ENCODE measurements at places on chromosomes 16 and 17.
A peak's percentile ranks its signal among the peaks of the same experiment; 100 is the strongest.

DNA sequence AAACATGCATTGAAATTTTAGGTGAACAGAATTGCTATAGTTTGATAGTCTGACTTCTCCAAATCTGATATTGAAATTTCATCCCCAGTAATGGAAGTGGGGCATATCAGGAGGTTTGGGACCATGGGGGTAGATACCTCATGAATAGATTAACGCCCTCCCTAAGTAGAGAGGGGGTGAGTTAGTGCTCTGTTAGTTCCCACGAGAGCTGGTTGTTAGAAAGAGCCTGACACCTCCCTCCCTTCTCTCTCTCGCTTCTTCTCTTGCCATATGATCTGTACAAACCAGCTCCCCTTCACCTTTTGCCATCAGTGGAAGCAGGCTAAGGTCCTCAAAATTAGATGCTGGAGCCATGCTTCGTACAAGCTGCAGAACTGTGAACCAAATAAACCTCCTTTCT, 78.8 kb downstream of the BRIP1 start:
- no peak for DNase-seq

DNA sequence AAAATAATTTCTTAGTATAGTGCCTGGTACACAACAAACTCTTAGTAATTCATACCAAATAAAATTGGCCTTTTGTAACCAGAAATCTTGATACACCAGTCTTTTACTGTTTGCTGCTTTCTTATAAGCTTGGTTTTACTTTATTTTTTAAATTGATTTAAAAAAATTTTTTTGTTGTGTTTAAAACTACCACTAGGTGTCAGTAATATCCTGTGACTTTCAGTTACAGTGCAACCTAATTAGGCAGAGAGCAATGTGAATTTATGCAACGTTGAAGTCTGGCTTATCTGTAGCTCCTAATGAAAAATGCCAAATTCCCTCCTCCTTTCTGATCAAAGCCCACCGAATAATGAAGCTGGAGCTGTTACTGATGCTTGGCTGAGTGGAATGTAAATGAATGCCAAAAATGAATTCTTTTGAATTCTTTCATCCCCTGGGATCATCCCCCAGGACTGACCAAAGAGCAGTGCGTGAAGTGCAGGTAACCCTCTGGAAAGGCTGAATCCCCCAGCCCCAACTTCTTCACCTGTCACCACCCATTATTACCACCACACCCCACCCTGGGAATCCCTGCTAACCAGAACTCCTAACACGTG, 3.8 kb downstream of the ERCC4 start:
- peak; percentile 22 for DNase-seq

DNA sequence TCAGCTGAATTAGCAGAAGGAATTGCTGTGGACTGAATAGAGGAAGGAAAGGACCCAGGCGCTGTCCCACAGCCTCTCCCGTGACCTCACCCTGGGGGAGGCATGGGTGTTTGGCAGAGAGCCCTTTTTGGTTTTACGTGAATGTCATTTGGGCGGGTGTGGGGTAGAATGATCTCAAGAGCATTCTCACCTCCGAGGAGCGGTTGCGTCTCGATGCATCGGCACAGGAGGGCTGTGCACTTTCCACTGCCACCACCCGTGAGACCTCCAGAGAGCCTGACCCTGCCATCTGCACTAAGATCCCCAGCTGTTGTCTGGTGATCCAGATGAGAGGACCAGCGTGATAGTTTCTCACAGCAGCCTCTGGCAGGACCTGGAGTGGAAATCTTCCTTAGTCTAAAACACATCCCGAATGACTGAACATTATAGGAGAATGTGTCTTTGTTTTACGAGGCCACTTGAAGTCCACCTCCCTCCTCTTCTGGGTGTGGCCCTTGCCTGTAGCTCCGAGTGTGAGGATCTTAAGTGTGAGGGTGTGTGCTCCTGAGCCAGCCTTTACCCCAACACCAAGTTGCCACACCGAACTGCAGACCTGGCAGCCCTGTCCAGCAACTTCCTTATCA, 29.3 kb downstream of the FOXK2 start:
- DNase-seq, result no peak

GRCh38 chr17:42322382-42323267, 34.3 kb downstream of the STAT5A start:
- peak; percentile 28 for DNase-seq

GRCh38 chr17:70318051-70318450, 148.7 kb downstream of the KCNJ2 start:
- DNase-seq, result no peak

DNA sequence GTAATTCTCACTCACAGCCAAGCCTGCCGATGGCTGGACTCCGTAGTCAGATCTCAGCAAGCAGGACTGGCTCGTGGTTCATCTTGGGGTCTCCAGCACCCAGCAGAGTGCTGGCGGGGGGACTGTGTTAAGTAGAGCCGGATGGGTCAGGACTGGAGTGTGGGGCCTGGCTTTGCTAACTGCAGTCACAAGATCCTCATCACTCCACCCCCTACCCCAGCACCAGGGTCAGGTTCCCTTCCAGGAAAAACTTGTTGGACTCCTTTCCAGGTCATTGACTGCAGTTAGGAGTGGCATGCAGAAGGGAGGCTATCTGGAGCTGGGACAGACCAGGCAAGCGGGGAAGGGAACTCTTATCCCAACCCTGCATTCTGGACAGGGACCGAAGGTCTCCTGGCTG, 6.0 kb downstream of the CIITA start:
- DNase-seq, result no peak

- DNase-seq, result no peak
Observed at GRCh38 chr16:89890200-89890599, 16.8 kb downstream of the TCF25 start.

DNA sequence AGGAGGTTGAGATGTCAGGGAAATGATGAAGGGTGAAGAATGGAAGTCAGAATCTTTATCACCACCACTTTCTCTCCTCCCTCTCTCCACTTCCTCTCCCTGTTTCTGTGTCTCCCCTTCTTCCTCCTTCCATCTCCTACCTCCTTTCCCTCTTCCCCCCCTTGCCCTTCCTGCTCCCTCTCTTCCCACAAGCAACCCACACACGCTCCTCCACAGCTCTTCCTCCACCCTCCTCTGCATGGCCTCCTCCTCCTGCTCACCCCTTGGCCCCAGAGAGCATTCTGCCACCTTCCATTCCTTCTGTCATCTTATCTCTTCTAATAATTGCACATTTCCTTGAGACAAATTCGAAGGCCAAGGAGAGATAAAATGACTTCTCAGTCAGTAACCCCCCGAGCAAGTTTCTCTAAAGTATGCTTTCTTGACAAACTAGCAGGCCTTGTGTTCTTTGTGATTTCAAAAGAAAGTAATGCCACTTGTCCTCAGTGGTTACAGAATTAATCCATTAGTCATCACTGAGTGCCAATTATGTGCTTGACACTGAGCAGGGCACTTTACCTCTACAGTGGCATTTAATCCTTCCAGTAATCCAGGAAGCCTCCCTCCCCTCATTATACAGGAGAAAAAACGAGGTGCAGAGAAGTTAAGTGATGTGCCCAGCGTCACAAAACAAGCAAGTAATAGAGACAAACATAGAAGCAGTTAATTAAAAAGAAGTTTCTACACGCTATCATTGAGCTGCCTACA, 72.3 kb upstream of the CCL1 start:
- no peak for DNase-seq

DNA sequence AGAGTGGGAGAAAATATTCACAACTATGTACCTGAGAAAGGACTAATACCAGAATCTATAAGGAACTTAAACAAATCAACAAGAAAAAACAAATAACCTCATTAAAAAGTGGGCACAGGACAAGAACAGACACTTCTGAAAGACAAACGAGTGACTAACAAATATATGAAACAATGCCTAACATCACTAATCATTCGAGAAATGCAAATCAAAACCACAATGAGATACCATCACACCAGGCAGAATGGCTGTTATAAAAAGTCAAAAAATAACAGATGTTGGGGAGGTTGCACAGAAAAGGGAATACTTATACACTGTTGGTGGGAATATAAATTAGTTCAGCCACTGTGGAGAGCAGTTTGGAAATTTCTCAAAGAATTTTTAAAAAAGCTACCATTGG, 83.5 kb upstream of the WSCD1 start:
- DNase-seq, result no peak

- DNase-seq, result no peak
Observed at GRCh38 chr17:55726440-55726839, 3.8 kb upstream of the TMEM100 start.

- no peak for DNase-seq
Observed at GRCh38 chr17:19800571-19800970, 52.5 kb upstream of the ALDH3A1 start.

GRCh38 chr16:35744084-35744483, 2284.7 kb downstream of the TP53TG3F start:
- no peak for DNase-seq

DNA sequence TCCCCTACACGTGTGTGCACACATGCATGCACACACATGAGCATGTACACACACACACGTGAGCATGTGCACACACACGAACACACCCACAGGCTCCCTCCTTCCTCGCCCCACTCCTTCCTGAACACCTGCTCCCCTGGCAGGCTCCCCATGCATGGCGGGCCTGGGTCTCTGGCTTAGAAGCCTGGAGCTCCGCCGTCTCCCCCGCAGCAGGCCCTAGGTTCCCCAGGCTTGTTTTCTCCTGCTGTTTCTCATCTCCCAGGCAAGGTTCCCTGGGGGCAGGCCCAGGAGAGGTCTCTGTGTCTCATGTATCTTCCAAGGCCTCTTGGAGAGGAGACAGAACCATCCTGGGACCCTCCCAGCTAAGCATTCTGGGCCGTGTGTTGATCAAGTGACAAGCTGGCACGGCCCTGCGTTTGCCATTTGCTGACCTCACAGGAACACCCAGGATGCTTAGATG, 202.3 kb upstream of the CIBAR2 start:
- no peak for DNase-seq

DNA sequence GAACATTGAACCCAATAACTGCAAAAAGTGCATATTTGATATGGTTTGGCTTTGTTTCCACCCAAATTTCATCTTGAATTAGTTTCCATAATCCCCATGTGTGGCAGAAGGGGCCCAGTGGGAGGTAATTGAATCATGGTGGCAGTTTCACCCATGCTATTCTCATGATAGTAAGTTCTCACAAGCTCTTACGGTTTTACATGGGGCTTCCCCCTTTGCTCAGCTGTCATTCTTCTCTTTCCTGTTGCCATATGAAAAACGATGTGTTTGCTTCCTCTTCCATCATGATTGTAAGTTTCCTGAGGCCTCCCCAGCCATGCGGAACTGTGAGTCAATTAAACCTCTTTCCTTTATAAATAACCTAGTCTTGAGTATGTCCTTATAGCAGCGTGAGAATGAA, 127.6 kb downstream of the CHD9NB start:
- no peak for DNase-seq

GRCh38 chr16:29310852-29311314, 95.6 kb downstream of the NPIPB11 start:
- DNase-seq, result no peak

- no peak for DNase-seq
Observed at GRCh38 chr17:72151565-72152386, 31.0 kb downstream of the SOX9 start.

DNA sequence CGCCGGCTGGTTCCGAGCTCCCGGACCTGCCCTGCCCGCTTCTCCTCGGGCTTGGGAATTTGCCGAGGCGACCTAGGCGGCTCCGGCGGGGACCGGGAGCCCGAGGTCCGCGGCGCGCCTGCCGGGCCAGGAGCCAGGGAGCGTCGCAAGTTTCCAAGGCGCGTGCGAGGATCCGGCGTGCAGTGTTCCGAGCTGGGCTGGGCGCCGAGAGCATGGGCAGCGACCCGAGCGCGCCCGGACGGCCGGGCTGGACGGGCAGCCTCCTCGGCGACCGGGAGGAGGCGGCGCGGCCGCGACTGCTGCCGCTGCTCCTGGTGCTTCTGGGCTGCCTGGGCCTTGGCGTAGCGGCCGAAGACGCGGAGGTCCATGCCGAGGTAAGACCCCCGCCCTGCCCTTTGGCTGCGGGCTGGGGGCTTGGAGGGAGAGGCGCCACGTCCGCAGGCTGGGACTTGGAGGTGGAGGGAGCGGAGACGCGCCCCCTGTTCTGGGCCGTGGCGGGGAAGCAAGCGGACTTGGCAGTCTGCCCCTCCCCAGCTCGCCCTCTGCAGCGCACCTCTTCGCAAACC, 668 bp downstream of the MMP15 start:
- DNase-seq, result no peak

DNA sequence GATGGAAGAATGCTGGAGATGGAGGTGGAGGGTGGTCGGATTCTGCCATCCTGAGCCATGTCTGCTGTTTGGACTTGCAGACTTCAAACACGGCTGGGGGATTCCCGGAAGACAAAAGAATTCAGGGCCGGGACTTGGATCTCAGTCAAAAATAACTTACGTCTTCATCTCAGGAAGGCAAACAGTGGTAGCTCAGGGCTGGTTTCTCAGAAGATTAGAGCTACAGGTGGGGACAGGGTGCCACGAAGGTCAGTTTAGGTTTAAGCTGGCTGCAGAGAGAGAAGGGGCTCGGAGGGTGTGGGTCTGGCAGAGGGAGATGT, 4.3 kb upstream of the RHBDL3 start:
- DNase-seq, result no peak

- DNase-seq, result no peak
Observed at GRCh38 chr16:87145181-87146176, 171.7 kb downstream of the C16orf95 start.

DNA sequence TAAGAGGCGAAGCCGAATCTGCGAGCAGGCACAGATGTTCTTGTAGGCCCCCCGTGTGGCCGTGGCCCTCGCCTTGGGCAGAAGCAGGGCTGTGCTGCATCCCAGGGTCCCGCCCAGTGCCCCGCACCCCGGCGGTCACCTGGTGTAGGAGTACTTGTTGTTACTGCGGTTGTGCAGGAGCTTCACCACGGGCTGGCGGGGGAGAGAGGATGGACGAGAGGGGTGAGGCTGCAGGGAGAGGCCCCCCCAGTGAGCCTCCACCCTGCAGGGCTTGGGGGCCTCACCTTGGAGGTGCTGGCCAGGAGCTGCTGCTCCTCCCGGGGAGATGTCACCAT, 11.4 kb downstream of the ASPHD1 start:
- no peak for DNase-seq

- DNase-seq, result no peak
Observed at GRCh38 chr17:59542960-59543635, 22.3 kb upstream of the DHX40 start.

GRCh38 chr17:79630126-79630525, 19.3 kb upstream of the RBFOX3 start:
- no peak for DNase-seq

- no peak for DNase-seq
Observed at GRCh38 chr17:34235389-34236028, 19.6 kb upstream of the CCL2 start.

DNA sequence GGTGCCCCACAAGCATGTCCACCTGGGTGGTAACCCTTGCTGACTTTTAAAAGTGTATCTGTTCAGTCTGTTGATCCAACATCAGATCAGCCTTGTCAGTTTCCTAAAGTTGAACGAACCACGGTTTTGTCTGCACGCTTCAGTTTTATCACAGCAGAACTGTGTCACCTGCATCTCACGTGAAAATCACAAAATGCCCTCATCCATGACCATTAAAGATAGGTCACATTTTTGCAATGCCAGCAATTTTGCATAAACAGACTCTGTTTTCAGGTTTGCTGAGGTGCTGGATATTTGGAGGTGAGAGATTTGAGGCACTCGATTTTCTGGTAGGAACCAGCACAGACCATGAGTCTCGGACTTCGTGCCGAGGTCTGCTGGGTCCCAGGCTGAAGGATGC, 3.0 kb downstream of the METRNL start:
- no peak for DNase-seq
